ENCODE measurements at places on chromosomes 5 and 9.
A peak's percentile ranks its signal among the peaks of the same experiment; 100 is the strongest.

- peak; percentile 100 for DNase-seq
Observed at GRCh38 chr9:114348906-114349482, 19.3 kb downstream of the ORM2 start.

GRCh38 chr5:38752622-38753021 is 93.2 kb upstream of the OSMR start:
- peak; percentile 40 for DNase-seq

DNA sequence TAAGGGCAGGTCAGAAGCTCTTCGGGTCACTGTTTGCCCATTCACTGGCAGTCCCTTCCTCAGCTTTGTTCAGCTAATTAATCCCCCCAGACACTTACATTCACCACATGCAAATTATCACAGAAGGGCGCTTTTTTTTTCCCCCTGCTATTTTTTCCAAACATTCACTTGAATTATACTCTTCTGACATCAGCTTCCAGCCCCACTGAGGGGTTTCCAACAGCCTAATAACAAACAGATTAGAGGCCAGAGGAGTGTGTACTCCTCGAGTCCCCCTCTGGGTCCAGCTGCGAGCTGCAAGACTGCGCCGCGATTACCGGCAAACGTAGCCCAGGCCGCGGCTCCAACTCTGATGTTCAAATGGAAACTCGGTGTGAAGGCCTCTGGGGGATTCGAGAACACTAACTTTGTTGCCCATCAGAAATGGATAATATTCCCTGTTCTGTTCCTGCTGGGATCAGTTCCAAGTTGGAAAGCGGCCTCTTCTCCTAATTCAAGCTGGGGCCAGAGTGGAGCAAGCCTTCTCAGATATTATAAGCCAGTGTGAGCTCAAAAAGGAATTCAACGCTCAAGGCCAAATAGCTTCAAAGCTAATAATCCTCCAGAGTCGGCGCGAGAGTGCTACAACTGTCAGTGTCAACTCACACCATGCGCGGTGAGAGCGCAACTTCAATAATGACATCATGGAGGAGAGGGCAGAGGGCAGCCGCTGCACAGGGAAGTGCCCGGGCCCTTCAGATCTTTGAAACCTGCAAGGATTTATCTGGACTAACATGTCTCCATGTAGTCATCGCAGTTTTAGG is 560.8 kb downstream of the BNC2 start:
- peak; percentile 20 for DNase-seq

DNA sequence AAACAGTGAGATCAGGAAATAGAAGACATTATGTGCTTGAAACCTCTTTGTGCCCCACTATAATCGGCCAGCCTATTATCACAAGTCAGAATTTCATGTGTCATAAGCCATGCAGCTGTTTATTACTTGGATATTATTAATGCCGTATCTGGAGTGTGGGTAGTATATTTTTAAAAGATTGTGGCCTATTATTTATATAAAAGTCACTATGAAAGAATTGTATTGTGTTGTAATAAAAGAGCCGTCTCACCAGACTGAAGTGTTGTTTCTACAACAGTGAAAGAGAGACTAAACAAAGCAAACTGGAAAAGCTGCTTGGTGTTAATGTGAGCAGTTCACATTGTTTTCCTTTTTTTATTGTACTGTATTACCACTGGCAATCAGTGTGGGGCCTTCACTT is 449.1 kb downstream of the PSAT1 start:
- peak; percentile 6 for DNase-seq

- DNase-seq: no peak
Observed at GRCh38 chr9:24487250-24487861, 58.3 kb downstream of the IZUMO3 start.

DNA sequence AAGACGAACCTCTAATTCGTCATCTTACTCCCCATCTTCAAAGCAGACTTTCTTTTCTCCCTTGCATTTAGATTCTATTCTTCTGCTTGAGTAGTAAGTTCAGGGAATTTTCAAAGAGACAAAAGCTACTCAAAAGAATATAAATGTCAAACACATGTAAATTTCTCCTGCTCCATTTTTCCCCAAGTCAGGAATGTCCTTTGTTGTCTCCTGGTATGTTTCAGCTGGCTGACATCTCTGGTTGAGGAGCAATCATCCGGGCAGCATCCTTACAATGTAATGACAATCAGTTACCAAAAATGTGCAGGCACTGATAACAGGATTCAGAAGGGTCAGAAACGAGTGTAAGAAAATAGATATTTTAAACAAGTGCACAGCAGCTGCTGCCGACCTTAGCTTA is 47.6 kb upstream of the PPP1R2B start:
- no peak for DNase-seq

DNA sequence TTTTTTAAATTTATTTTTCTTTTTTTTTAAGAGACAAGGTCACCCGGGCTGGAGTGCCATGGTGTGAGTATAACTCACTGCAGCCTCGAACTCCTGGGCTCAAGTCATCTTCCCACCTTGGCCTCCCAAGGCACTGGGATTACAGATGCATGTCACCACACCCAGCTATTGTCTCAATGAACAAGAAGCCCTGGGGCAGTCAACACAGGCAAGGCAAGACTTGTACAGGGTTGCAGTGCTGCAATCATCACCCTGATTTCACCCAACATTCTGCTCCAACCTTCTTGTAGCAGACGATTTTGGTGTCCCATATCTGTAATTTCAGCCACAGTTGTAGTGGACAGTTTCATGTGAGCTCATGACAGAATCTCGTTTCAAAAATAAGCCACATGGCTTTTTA is 205.8 kb upstream of the KIF2A start:
- no peak for DNase-seq

Measured in EH (cell line).